ENCODE measurements at places on chromosomes 5 and 9.

DNA sequence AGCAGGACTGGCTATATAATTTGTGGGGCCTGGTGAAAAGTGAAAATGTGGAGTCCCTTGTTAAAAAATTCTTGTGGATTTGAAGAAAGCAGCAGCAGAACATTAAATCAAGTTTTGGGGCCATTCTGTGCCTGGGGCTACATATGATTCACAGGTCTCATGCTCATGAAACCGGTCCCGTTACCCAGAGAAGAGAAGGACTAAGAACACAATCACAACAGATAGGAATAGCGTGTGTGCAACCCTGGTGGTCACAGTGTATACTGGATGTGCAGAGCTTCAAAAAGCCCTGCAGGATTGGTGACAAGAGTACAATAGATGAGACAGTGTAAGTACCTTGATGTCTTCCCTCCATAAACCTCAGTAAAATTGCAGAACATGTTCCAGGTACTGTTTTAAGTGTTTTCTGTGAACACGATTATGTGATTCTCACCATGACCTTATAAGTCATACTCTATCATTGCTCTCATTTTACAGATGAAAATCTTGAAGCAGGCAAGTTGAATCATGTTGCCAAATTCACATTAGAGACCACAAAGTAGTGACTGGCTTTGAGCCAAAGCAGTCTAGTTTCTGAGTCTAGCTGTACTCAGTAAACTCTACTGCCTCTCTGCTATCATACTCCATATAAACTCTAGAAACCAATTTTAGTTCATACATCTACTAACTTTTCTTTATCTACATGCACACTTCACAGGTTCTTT lies 636.5 kb downstream of the TAF11L14 start:
- DNase-seq = no peak

GRCh38 chr9:121538221-121538620 lies 38.6 kb upstream of the GGTA1 start:
- DNase-seq = peak; percentile 36

DNA sequence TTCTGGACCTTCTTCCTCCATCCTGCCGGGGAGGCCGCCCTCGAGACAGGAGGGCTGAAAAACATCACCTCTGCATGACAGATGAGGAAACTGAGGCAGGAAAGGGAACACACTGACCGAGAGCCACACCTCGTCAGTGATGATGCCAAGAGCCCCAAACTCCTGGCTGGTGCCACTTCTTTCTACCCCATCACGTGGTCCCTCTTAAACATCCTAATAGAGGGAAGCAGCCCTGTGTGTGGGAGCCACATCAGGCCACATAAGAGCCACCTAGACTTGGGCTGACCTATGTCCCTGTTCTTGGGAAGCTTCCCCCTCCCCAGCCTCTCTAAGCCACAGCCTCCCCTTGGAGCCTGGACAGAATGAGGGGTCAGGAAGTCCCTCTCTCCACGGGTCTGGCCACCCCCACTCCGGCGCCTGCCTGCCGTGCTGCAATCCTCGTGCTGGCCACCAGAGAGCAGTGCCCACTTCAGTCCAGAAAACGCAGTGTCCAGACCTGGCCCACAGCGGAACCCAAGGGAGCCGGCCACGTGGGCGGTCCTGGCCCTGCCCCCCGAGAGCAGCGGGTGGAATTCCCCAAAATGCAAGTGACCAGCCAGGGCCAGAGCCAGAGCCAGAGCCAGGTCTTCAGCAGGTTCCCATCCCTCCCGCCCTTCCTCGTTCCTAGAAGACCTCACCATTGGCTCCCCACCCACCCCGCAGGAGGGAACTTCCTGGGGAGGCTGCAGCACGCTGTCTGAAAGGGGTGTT lies 54.7 kb upstream of the SARDH start:
- peak; percentile 74 for DNase-seq

DNA sequence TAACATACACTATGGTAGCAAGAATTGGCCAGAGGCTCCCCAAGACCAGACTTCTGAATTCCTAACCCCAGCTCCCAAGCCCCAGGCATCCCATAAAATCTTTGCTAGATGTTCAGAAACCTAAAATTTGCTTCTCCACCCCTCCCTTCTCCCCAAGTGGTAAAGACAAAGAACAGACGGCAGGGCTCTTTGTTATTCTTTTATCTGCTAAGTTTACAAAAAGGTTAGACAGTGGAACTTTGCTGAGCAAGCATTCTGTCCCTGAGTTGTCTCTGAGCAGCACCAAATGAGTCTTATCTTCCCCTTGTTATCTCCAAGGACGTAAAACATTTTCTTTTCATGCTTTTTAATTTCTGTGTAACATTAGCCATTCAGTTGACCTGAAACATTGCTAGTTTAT lies 30.2 kb downstream of the TJP2 start:
- no peak for DNase-seq

DNA sequence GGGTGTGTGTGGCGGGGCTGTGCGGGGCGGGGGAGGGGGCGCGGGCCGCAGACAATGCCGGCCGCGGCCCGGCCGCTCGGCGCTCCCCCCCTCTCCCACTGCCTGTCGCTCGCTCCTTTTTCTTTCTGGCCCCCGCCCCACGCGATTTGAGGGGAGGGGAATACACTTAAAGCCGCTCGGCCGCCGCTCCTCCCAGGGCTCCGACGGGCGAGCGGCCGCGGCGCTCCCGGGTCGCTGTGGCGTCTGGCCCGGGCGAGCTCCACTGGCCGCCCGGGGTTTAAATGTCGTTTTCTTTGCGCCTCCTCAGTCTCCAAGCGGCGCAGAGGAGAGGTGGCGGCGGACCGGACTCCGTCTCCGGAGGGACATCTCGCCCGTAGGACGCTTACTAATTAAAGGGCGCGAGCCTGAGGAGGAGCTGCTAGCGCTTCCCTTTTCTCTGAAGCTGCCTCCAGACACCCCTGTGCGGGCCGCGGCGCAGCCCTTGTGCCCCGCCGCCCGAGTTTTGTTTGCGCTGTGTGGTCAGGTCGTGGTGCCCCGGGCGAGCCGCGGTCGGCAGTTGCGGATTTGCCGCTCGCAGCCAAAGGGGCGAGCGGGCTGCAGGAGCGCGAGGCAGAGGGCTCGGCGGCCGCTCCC lies 1.4 kb downstream of the ZSWIM6 start:
- DNase-seq = peak; percentile 72

DNA sequence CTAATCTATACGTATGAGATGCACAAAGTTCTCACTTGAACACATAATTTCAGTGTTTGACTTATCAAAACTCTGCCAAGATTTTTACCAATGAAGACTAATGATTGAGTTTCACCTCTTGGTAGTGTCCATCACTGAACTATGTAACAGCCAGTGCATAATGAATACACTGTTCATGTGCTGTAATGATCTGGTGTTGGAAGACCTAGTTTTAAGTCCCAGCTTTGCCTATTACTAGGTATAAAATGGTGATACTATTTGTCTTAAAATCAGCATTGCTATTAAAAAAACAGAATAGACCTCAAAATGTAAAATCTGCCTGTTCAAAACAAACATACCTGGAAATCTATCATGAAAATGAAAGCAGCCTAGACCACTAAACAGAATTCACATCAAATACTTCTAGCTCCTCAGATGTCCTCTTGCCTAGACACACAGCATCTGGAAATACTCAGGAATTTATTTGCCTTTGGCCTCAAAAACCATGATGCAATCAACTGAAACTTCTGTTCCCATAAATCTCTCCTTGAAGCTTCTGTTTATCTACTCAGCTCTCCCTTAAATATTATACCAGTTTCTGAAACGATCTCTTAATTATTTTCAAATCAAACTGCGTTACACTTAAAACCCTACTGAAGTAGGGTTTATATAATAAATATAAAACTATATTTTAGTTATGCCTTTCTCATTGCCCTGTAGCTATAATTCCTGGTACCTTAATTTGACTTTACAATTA lies 38.1 kb downstream of the MRPS27 start:
- no peak for DNase-seq

- DNase-seq = no peak
Observed at GRCh38 chr9:27150746-27151406, 41.9 kb downstream of the TEK start.

- DNase-seq = no peak
Observed at GRCh38 chr5:74679966-74680365, 5.1 kb upstream of the HEXB start.

- DNase-seq = no peak
Observed at GRCh38 chr5:148125641-148126040, 42.7 kb upstream of the SPINK14 start.

- DNase-seq = no peak
Observed at GRCh38 chr9:95835393-95835792, 40.1 kb upstream of the ERCC6L2 start.

DNA sequence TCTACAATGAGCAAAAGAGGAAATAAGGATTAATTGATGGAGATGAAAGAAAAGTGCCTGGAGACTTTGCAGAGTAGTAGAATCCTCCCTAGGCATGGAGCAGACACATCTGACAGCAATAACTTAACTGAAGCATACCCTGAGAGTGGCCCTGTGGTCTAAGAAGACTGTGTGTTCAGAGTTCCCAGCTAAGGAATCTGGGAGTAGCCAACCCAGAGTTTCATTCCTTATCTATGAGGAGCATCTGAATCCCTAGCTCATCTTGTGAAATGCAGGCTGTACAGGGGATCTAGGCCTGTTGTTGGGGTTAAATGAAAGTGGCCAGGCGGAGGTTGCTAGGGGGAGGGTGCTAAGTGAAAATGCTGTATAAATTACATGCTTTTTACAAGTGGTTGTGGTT lies 233.1 kb upstream of the FBXL7 start:
- DNase-seq = no peak

DNA sequence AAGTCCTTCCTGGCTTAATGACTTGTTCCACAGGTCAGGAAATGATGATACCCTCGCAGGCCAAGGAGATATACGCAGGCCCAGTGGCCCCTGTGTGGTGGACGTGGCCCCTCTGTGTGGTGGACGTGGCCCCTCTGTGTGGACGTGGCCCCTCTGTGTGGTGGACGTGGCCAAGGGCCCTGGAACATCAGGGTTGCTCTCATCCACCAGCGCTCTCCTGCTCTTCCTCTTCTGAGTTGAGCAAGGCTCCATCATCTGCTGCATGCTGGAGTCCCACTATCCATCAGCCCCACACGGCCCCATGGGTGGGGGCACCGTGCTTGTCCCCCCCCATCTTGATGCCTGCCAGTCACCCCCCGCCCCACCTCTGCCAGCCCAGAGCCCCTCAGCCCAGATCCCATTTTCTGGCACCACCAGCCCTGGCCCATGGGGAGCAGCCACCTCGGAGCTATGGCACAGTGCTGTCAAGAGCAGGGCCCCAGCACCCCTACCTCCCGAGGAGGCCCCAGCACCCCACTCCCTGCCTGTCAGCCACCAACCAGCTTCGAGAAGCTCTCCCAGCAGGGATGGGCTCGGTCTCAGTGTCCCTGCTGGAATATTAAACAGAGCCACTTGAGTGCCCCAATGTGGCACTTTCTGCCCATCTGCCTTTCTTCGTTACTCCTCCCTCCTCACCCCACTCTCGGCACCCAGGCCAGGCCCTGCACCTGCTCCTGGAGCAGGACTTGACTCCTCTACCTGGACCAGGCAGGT lies 8.1 kb downstream of the LRRC14B start:
- no peak for DNase-seq

DNA sequence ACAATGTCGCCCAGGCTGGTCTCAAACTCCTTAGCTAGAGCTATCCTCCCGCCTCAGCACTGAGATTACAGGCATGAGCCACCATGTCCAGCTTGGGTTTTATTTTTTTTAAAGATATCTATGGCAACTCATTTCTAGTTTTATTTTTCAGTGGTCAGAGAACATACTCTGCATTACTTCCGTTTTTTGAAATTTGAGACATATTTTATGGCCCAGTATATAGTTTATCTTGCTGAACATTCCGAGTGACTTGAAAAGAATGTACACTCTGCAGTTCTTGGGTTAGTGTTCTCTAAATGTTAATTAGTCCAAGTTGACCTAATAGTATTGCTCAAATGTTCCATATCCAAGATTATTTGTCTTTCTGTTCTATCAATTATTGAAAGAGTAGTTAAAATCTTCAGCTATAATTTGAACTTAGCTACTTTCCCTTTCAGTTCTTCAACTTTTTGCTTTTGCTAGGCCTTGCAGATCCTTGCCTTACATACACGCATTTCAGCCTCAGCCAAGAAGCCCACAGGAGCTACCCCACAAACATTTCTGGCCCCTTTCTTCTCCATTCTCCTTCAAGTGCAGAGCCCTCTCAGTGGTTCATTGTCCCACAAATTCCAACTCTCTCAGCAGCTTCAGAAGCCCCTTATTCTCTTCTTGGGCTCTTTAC lies 22.3 kb upstream of the SNAPC3 start:
- no peak for DNase-seq

DNA sequence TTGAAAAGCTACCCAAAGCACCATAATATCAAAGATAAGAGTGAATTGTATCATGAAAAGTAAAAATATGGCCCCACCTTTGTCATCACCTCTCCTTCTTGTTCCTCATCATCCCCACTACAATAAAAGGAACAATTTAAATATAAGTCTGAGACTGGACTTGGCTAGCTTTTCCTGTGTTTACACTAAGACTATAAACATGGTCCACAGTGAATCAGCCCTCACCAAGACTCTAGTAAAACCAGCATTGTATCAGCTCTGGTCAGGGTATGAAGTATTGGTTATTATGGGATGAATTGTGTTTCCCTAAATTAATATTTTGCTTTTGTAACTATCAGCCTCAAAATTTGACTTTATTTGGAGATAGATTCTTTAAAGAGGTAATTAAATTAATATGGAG lies 105.4 kb downstream of the SLC25A46 start:
- no peak for DNase-seq

- DNase-seq = no peak
Observed at GRCh38 chr5:1171340-1171941, 30.0 kb upstream of the SLC6A19 start.

DNA sequence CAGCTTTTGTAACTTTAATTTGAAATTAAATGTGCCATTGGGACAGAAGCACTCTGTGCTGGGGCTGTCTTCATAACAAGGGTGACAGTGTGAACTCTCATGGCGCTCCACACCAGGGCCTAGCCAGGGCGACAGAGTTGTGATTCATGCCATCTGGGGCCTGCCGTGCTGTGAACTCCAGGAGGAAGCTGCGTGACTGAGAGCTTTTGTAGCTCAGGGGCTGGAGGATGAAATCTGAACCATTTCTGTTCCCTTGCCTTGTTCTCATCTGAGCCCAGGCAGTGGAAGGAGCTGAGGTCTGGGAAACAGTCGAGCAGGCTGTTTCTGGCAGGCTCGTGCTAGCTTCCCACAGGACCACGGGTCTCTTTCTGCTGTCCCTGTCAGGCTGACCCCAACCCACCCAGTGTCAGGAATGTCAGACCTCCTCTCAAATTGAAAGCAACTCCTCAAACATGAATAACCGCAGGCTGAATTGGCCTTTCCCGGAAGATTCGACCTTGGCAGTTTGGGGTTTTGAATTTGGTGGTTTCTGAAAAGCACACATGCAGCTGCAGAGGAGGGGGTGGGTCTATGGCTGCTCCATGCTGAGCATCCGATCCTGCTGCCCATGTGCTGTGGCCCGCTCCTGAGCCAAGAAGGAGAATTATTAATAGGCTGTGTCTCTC lies 69.2 kb upstream of the RPS23 start:
- DNase-seq = peak; percentile 48

DNA sequence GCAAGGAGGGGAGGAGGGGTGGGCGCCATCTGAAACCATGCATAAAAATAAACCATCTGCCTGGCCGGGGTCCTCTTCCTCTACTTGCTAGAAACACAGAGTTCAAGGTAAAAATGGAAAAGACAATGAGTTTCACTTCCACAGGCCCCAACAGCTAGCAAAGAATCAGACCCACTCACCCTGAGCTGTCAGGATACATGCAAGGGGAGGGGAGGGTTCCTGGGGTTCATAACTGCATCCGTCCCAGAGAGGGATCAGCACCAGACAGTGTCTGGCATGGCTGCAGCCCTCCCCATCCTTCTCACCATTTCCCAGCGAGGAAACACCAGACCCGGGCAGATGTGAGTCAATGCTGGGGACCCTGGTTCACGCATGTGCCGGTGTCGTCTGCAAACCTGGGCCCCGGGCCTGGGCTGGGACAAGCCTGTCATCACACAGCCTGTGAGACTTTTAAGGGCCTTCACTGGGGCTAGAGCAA lies 55.4 kb downstream of the SEMA4D start:
- no peak for DNase-seq

Measured in ELF-1 (cell line).